ENCODE measurements at places on chromosomes 5 and 9.

DNA sequence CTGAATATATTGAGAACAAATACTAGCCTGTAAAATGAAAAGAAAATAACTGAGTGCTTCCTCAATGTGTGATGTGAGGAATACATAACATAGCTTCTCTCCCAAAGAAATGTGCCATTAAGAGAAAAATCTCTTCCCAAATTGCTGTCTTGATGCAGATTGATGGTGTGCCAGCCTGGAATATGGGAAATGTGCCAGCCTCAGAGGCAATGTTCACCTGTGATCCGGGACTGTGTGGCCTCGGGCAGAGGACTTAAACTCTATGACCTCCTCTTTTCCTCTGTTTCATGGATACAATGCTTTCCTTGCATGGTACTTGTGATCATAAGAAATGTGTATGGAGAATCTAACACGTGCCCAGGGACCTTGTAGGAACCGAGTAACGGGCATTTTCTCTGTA, 370.9 kb downstream of the DIRAS2 start:
- no peak for DNase-seq

DNA sequence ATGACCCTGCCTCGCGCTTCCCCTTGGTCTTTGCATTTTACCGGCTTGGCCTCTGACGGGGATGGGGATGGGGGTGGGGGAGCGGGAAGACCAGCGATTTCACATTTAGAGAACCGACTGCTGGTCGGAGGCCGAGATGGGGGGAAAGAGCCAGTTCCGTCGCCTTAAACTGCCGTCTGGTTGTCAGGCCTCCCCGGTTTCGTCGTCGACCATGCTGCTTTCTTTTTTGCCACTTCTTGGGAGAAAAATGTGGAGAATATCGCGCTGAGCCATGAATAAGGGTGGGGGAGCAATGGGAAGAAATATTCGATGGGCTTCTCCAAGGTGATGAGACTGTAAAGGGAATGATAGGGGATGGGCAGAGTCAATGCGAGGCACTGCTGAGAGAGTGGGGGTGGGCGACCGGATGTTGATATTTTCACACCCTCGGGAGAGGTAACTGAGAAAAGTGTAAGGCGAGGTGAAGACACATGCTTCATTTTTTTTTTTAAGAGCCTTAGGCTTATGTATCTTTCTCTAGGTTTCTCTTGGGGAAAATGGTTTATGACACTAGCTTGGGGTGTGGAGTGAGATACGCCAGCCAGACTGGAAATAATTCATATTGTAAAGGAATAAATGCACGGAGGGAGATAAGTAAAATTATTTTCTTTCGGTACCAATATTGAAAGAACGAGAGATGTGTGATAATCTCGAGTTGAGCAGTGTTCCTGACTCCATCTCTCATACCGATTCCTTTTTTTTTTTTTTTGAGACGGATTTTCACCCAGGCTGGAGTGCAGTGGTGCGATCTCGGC, 1.1 kb downstream of the KIF2A start:
- DNase-seq, result no peak

GRCh38 chr5:113202746-113203716, 226.4 kb downstream of the DCP2 start:
- no peak for DNase-seq

DNA sequence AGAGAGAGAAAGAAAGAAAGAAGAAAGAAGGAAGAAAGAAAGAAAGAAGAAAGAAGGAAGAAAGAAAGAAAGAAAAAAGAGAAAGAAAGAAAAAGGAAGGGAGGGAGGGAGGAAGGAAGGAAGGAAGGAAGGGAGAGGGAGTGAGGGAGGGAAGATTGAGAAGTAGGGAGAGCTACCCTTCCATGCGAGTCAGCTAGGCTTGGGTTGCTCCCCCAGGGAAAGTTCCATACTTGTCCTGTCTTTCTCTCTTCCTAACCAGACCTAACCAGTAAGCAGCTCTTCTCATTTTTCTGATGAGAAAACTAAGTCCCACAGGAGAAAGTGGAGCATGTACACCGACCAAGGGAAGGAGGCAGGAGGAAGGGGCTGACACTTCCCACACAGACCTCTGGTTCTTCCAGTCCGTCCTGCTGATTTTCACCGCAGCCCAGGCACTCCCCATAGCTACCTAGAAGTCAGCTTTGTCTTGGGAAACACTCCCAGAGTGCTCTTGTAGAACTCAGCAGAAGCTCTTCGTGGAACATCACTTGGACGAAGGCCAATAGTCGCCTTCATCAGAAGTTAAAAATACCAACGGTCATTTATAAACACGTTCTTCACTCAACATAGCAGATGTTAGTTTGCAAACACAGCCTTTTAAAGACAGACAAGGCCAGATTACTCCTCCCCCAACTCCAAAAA, 29.0 kb upstream of the ENTREP1 start:
- no peak for DNase-seq

DNA sequence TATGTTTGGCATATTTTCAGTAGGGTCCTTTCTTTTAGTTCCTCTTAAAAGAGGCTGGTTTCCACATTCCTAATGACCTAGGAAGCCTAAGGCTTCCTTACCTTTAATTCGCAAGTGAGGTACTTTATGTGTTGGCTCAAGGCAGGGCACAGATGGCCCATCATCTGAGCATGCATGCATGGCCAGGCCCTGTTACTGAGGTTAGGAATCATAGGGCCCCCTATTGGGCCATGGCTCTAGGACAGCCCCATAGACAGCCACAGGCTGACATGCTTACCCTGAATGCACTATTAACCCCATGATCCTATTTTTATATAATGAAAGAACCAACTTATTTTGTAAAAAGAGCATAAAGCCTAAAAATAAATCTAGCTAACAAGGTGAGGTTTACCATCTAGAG, 271.4 kb downstream of the ELAVL2 start:
- DNase-seq, result no peak

- no peak for DNase-seq
Measured at GRCh38 chr5:154862766-154863165, 4.3 kb downstream of the CNOT8 start.

DNA sequence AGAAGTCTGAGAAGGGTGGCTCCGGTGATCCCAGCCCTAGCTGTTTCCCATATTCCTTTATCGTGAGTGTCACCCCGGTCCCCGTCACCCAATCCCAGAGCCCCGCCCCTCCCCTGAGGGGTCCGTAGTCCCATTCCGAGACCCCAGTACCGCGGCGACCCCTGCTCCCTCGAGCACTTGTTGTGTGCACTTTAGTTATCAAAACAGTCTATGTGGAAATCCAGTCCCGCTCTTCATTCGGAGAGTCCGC, 223 bp downstream of the LRSAM1 start:
- DNase-seq, result no peak

GRCh38 chr5:140341591-140341990, 4.8 kb downstream of the HBEGF start:
- no peak for DNase-seq

GRCh38 chr5:115435778-115436712, 108.5 kb downstream of the FEM1C start:
- no peak for DNase-seq

DNA sequence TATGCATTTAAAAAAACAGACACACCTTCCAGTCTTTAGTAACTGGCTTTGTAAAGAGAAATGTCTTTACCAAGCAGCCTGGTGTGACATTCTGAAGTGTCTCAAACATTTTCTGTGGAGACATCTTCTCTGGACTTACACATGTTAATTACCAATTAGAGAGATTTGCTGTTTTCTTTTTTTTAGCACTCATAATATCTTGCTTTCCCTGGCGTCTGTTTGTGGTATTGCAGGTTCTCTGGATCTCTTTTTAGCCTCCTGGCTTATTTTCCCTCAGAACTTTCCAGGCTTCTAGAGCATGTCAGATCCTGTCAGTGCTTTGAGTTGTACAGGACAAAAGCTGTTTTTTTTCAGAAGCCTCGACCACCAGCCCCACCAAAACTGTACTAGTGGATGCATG, 92.5 kb downstream of the MSX2 start:
- no peak for DNase-seq

GRCh38 chr5:107542831-107543231, 127.9 kb downstream of the EFNA5 start:
- DNase-seq, result no peak

GRCh38 chr9:87239312-87239711, 258.4 kb upstream of the DAPK1 start:
- no peak for DNase-seq

- DNase-seq, result no peak
Measured at GRCh38 chr9:98565152-98566135, 143.3 kb downstream of the GABBR2 start.

- no peak for DNase-seq
Measured at GRCh38 chr5:89950234-89950633, 459.3 kb downstream of the CETN3 start.

DNA sequence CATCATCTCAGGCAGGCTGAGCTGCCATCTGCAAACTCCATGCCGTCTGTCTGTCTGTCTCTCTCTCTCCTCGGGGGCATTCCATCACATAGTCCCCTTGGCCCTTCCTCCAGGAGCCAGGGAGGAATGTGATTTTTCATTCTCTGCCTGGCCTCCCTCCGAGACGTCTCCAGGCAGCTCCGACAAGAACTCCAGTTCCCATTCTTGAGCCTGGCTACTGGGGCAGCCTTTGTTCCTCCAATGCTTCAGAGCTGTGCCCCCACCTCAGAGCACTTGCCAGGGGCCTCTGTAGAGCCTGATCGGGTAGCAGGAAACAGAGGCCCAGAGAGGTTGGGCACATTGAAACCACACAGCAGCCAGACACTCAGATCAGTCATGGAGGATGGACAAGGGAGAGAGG, 74.0 kb downstream of the COL27A1 start:
- DNase-seq, result no peak

GRCh38 chr5:156534906-156535485, 208.0 kb downstream of the SGCD start:
- no peak for DNase-seq

DNA sequence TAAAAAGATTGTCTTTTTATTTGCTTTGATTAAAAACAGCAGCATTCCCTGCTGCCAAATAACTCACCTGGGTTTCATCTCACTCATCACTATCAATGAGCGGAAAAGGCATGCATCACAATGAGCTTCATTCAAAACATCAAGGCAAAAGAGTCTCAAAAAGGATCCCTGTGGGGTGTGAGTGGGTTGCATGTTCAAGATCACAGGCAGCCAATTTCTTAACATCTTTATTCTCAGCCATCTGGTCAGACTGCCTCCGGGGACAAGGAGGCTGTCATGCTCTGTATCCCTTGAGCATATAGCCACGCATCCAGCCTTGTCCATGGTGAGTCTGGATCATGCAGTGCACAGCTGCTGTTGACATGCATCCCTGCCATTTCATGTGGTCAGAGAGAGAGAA, 117.1 kb downstream of the ICE1 start:
- no peak for DNase-seq

GRCh38 chr5:172646716-172647285, 5.7 kb downstream of the NEURL1B start:
- no peak for DNase-seq

DNA sequence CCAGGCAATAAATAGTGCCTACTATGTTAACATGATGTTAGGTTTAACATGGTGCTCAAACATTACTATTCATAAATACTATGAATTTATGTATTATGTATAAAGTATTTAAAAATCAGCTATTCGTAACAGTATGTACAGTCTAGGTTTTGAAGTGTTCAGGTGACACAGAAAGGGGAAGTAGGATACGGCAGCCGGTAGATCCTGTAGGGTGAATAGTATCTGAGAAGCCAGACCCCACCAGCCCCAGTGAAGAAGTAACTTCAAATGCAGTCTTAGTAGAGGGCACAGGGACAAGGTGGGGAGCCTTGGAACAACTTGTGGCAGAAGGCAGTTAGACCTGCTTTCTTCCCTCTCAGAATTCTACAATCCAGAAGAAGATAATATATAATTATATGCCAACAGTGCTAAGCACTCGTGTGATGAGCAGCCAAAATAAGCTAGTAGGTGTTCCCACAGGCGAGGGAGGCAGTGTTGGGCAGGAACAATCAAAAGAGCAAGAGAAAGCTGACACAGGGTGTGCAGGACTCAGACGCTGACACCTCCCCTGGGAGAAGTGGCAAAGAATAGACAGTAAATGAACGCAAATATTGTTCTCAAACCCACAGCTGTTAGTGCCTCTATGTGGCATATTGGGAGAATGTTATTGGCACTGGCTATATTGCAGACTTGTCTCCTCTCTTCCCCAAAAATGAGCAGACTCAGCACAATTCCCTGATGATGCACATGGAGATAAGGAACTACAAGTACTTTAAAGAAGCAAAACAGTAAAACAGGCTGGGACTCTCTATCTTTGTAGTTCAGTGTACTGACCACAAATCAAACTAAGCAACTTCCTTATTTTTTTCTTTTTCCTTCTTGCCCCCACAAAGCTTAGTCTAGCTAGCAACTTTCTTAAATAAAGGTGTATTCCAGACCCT, 4.6 kb downstream of the ZNF367 start:
- no peak for DNase-seq

- no peak for DNase-seq
Measured at GRCh38 chr5:59040024-59040803, 457.3 kb downstream of the RAB3C start.

GRCh38 chr5:100550531-100551051, 15.4 kb downstream of the FAM174A start:
- no peak for DNase-seq

DNA sequence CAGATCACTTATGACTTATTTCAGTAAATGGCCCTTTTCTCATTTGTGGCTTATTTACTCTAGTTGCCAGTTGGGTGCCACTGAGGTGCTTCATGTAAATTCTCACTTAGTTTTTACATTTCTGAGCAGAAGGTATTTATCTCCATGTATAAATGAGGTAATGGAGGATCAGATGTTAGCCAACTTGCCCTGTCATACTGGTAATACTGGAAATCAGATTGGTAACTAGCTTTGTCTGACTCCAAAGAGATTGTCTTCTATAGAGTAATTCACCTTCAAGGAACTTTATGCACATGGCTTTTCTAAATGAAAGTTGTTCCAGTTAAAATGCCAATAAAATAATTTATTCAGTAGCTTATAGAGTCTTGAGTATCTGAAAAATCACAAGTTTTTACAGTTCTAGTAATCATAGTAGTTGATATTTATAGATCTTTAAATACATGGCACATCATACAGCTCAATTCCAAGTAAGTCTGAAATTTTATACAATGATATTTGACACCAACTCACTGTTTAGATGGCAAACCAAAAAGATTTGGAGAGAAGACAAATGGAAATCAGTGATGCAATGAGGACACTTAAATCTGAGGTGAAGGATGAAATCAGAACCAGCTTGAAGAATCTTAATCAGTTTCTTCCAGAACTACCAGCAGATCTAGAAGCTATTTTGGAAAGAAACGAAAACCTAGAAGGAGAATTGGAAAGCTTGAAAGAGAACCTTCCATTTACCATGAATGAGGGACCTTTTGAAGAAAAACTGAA, 28.8 kb downstream of the RAB14 start:
- no peak for DNase-seq

- no peak for DNase-seq
Measured at GRCh38 chr9:68780720-68781119, 75.7 kb downstream of the PIP5K1B start.

DNA sequence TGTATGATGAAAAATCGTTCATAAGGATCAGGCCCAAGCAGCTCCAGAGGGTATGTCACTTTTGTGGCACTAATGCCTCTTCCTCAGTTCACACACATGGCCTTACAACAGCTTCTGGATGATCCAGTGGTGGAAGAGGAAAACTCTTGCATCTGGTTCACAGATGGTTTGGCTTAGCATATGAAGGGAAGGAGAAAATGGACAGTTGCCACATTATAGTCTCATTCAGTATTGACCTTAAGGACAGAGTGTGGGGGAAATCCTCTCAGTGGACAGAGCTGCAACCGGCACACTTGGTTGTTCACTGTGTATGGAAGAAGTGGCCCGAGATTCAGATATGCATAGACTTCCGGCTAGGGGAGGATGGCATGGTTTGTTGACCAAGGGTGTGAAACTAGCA, 22.8 kb downstream of the C9orf57 start:
- no peak for DNase-seq
